ENCODE measurements at places on chromosomes 2 and 18.

- no peak for DNase-seq
Measured at GRCh38 chr2:175008801-175009495, 3.8 kb upstream of the CHN1 start.

- no peak for DNase-seq
Measured at GRCh38 chr18:78419171-78419570, 560.4 kb upstream of the SALL3 start.

DNA sequence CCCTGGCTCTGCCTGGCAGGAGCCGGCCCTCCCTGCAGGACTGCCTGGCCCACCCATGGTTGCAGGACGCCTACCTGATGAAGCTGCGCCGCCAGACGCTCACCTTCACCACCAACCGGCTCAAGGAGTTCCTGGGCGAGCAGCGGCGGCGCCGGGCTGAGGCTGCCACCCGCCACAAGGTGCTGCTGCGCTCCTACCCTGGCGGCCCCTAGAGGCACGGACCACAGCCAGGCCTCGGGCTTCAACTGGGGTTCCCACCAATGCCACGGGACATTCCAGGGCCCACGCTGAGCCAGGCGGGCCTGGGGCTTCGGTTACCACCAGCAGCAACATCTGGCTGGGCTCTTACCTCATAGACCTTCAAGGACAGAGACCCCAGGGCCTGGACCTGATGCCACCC, 6.1 kb upstream of the GMPPA start:
- no peak for DNase-seq

- DNase-seq = no peak
Measured at GRCh38 chr2:94776036-94776435, 95.2 kb upstream of the TEKT4 start.

GRCh38 chr2:82650038-82650437, 1809.0 kb downstream of the SUCLG1 start:
- no peak for DNase-seq

DNA sequence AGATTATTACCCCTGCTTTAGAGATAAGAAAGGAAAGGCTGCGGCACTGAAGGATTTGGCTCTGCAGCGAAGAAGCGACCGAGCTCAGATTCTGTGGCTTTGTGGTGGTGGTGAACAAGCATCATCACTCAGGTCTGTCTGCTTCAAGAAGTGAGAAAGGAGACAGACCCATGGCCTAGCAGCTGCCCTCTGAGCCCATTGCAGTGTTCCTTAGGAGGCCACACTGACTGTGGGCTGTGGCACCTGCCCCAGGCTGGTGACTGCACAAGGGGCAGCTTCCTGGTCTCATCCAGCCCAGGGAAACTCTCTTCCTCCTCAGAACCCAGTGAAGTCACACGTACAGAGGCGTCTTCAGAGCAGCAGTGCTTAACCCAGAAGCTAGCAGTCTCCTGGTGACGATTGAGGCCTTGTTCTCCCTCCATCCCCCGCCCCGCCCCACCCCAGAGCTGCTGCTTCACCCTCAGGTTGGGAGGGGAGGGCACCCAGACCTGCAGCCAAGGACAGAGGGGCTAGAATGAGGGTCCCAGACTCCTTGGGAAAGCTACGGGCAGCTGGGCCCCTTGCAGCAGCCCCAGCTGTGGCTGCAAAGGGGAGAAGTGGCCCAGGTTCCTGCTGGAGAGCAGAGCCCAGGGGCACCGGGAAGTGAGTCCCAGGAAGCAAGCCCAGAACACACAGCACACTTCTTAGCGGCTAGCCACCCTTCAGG, 22.2 kb downstream of the BIN1 start:
- no peak for DNase-seq

GRCh38 chr2:112528541-112528940, 13.7 kb upstream of the POLR1B start:
- DNase-seq = no peak

GRCh38 chr2:24253303-24253919, 78.6 kb downstream of the FAM228A start:
- DNase-seq = no peak

DNA sequence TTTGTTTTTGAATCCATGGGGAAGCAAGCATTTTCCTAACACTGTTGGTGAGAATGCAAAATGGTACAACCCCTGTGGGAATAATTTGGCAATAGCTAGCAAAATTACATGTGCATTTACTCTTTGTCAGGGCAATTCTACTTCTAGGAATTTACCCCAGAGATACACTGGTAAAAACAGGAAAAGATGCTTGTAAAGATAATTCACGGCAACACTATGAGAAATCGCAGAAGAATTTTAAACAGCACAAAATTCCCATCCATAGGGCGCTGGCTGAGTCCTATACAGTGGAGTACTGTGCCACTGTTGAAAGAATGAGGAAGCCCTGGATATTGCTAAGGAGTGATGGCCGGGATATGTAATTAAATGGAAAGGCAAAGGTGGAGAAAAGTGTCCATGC, 75.8 kb downstream of the DGKD start:
- DNase-seq = no peak

GRCh38 chr2:167430447-167430846, 542.2 kb downstream of the XIRP2 start:
- no peak for DNase-seq

GRCh38 chr18:70287731-70288130, 1.1 kb upstream of the SOCS6 start:
- DNase-seq = no peak

DNA sequence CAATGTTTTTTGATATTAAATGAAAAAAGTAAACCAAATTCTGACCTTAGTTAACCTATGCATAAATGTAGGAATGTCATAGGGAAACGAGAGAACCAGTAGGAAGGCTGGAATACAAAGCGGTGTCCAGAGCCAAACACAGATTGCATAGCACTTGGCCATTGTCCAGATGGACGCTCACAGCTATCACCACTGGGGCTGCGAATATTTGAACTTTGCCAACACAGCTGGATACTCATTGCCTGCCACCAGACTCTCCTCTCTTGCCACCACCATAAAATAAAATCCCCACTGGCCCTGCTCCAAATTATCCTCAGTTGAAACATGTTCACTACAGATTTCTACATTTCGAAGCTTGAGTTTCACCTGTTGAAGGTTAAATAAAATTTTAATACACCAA, 159.3 kb upstream of the GULP1 start:
- DNase-seq = no peak

GRCh38 chr2:47190188-47190881, 35.2 kb upstream of the STPG4 start:
- DNase-seq = no peak

DNA sequence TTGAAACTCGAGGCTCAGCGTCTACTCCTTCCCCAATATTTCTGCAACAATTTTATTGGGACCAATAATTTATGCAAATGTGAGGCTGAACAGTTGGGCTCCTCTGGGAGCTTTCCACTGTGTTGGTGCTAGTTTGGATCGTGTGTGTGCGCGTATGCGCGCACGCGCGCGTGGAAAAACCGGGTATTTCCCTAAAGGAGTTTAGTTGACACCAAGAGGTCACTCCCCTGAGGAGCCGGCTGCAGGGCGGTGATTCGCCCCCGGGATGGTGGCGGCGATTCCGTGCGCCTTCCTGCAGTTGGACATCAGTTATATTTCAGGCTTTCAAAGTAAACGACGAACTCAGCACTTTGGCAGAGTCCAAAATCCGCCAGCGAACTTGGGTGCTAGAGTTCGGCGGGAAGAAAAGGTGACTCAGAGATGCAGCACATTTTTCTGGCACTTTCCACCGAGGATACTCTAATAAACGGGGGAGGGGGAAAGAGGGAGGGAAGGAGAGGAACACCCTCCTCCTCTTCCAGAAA, 186.5 kb upstream of the FANCL start:
- DNase-seq = no peak

DNA sequence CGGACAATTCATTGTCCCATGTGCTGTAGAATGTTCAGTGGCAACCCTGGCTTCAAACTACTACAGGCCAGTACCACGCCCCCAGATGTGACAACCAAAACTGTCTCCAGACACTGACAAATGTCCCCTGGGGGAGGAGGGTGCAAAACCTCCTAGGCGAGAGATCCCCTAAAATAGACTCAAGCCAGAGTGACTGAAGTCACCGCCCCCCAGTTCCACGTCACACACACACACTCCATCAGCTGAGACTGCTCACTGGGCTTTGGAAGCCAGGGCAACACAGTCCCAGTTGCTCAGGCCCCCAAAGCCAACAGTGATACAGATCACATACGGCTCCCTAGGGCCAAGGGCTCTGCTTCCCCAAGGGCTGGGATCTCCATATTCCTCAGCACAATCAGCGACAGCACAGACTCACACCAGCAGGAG, 19.1 kb downstream of the HDAC4 start:
- no peak for DNase-seq

GRCh38 chr2:174078275-174078674, 113.1 kb upstream of the SP3 start:
- DNase-seq = no peak

GRCh38 chr2:173066887-173067676, 8.6 kb upstream of the MAP3K20 start:
- DNase-seq = no peak

GRCh38 chr2:44186810-44187209, 18.1 kb downstream of the PPM1B start:
- no peak for DNase-seq

GRCh38 chr2:130387071-130387400, 31.2 kb downstream of the PTPN18 start:
- no peak for DNase-seq

GRCh38 chr2:48397846-48398245, 132.1 kb upstream of the STON1 start:
- no peak for DNase-seq

DNA sequence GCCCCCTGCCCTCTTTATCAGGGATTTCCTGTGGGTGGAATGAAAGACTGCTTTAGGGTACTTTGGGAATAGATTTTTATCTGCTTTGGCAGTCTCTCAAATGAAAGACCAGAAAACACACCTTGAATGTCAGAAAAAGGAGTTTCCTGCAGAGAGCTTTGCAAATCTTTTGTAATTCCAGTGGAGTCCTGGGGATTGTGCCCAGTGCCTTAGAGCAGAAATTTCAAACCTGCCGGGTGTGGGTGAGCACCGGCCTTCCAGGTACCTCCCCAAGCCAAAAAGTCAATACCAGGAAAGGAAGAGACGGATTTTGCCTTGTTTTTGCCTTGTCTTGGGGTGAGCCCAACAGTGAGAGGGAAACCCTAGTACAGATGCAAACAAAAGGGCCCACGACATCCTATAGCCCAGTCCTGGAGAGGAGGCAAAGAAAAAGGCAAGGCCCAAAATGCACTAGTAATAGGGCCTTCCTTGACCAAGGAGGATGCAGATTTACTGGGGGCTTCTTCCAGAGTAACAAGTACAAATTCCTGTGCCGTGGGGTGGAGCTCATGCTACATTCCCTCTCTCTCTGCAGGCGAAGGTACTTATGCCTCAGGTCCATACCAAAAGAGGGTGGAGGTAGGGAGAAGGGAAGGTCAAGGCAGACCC, 36.4 kb downstream of the FOXI3 start:
- DNase-seq = no peak

DNA sequence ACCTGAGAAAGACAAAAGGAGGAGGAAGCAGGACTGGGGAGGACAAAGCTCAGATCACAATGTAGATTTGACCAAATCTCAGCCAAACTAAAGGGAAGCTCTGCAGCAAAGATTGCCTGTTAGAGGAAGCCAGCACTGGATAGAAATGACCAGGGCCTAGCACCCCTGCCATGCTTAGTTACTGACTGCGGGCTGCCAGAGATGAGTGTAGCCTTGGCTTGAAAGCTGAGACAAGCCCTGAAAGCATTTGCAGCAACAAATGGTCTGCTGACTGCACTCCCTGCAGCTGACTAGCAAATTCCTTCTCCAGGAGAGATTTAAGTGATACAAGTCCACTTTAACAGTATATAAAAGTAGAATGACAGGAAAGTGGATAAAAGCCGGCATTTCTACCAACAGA, 140.9 kb upstream of the CRIM1 start:
- DNase-seq = no peak

DNA sequence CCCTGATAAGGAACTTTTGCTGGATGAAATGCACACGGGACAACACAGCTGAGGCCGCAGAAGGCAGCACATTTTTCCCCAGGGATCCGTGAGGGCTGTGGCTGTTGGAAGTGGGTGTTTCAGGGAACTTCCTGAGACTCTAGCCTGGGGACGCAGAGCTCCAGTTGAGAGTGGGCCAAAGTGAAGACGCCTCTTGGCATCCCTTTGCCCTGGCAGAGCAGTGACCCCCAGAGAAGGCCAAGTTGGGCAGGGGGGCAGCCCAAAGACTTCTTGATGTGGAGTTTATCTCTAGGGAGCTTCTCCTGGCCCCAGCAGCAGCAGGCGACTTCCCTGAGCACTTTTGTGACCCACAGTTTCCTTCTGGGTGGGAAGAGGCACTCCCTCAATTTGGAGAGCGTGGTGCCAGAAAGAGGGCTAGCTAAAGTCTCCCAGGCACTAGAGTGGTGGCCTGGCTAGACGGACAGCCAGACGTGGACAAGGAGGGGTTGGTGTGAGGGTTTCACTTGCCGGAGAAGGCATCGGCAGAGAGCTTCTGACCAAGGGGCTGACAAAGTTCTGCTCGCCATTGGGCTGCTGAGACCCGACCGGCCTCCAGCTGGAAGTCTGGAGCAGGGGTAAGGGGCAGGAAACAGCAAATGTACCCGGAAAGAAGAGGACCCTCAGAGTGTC, 108.8 kb downstream of the ACKR3 start:
- peak; percentile 74 for DNase-seq

GRCh38 chr2:33130054-33130447, 183.3 kb downstream of the LTBP1 start:
- no peak for DNase-seq

- DNase-seq = no peak
Measured at GRCh38 chr2:11562476-11562875, 28.6 kb downstream of the GREB1 start.

DNA sequence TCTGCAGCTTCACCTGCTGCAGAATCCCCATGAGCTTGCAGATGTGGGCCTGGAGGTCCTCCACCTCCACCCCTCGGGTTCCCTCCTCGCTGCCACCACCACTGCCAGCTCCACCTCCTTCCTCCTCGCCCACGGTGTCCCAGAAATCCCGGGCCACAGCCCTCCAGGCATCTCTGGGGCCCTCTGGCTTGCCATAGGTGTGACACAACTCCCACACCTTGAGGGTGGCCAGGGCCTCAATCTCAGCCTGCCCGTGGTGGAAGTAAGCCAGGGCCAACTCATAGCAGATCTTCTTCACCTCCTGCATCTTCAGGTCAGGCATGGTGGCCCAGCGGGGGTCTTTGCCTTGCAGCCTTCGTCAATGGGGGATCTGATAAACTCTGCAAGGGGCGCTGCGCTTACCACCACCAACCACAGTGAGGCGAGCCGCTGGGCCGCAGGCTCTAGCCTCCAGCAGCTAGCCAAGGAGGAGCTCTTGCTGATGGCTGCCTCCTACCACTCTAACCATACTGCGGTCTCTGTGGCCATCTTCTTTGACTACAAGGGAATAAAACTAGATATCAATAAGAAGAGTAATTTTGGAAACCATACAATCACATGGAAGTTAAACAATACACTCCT, 36.1 kb upstream of the ANKRD62 start:
- DNase-seq = no peak

GRCh38 chr2:24496959-24497358, 5.9 kb downstream of the NCOA1 start:
- DNase-seq = no peak

DNA sequence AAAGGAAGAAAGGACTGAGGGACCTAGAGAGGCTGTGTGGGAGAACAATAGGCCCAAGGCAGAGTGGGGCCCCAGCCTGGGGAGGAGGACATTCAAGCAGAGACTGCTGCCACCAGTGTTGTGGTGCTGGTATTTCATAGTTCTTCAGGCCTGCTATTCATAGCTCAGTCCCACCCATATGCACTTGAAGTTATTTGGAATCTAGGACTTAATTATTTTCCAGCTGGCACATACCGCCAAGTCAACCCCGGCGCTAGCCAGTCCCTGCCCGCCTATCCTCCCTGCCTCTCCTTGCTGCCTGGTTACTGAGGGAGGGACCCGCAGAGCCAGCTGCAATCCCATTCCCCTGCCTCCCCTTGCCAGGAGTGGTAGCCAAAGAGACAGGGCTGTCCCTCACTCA, 141.2 kb downstream of the CABLES1 start:
- no peak for DNase-seq

All from lower leg skin (tissue), 4 donors.